Lower lobe of right lung (tissue), 2 donors: ENCODE measurements at places on chromosomes 6 and 20.

DNA sequence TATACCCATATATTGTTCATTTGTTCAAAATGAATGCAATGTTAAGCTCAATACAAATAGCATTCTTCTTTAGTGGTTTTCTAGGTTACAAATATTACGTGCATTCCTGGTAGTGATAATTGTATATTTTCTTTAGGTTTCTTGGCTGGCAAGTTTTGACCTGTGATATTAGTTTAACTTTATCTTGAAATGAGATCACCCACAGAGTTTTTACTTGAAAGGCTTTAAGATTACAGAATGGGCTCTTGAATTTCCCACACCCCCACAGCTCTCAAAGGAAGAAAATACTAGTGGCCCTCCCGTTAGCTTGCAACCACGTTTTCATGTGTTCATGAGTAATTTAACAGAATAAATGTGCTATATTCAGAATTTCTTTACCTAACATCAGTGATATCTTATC lies 1315.5 kb upstream of the GJE1 start:
- DNase-seq, result no peak

DNA sequence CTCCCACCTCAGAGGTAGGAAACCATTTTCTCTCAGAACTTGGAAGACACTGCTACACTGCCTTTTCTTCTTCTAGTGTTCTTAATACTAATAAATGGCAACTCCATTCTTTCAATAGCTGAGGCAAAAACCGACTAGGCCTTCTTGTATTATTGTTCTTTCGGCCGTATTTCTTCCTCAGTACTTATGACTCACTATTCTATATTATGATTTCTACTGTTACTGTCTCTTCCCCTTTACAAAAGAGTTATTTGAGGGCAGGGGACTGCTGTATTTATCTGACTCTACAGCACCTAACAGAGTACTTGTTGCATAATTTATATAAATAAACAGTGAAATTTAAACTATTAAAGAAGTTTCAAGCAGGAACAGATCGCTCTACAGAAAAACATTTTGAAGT lies 3.1 kb downstream of the DNAAF9 start:
- DNase-seq, result no peak

- DNase-seq, result no peak
Observed at GRCh38 chr6:22101163-22101562, 195.7 kb downstream of the PRL start.

DNA sequence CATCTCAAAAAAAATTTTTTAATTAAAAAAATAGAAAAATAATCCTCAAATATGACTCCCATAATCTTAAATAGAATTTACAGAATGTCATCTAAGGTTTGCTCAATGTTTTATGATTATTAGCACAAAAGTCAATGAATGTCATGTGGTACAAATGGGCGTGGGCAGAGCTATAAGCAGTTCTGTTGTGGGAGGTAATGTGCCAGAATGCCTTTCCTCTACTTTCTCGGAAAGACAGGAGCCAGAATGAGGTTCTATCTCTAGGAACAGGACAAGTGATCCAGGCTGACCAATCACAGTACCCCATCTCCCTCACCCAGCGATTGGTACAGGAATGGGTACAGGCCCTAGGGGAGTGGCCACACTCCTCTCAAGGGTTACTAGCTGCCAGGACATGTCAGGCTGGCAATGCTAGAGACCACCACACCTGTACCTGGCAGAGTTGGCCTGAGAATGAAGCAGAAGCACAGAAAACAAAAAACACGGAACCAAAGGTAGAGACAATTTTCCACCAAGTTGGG lies 15.1 kb downstream of the RALGAPA2 start:
- no peak for DNase-seq

DNA sequence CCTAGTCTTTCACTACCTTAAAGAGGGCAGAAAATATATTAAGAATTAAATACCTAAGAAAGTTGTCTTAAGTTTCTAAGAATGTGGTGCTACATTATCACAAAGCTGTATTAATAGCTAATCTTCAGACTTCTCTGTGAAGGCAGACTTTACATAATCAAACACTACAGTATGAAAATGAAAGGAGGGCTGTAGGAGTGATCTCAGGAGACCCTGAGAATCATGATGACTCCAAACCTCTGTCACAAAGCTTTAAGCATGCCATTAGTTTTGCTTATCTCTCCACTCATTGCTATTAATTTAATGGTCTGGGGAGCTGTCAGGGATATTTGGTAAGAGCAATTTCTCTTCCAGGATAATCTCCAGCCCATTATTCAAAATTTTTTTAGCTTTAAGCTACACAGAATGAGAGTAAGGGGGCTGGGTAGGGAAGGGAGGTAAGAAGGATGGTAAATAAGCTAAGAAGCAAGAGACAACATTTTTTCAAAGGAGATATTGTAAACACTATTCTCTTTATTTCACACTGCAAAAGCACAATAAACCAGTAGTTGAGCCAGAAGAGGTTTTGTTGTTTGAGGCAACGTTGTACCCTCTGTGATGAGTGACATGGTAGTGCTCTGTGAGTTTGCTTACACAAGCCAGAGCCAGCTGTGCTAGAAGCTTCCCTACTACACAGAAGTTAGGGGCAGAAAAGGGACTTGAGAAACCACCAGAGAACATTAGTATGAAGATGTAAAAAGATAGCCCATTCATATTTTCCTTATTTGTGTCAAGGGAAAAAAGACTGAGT lies 258.8 kb downstream of the GMDS start:
- DNase-seq, result no peak

- DNase-seq, result no peak
Observed at GRCh38 chr20:12394786-12395185, 477.1 kb downstream of the BTBD3 start.

GRCh38 chr6:167485186-167485978 lies 160.5 kb downstream of the TTLL2 start:
- no peak for DNase-seq
